ENCODE measurements at places on chromosomes 5 and 9.

- DNase-seq: no peak
Observed at GRCh38 chr5:76641514-76642120, 18.4 kb upstream of the F2RL2 start.

DNA sequence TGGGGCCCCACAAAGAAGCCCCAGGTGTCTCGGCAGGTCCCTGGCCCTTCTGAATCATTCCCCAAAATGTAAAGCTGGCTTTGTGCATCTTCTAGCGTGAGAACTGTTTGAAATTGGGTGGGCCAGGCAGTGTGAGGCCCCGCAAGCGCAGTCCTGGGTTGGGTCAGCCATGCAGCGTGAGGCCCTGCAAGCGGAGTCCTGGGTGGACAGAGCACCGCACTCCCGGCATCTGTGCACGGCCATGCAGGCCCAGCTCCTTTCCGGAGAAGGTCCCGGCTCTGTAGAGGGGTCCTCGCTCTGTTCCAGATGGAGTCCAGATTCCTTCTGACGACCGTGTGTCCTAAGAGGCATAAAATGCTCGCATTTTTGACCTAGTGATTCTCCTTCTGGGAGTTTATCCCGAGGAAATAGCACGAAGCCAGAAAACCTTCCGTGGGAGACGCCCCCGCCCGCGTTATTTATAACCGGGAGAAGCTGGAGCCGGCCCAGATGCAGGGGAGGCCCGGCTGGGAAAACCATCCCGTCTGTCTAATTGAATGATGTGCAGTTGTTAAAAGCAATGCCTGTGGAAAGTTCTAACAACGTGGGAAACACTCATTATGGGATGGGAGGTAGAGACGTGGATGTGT lies 19.4 kb upstream of the NOTCH1 start:
- DNase-seq: no peak

DNA sequence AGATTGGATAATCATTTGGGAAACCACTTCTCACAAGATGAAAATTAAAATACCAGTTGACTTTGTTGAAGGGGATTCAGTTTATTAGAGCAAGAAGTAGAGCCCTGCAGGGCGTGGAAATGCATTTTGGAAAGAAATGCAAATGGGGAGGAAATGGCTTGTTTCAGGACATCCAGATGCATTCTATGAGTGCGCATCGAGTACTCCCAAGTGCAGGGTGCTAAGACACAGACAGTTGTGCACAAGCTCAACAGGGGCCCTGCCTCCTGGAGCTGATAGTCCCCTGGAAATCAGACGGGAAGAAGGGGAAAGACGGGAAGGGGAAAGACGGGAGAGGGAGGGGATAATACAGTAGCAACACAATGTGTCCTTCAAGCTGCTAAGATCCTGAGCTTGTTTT lies 64.0 kb downstream of the NSUN2 start:
- no peak for DNase-seq

GRCh38 chr5:124480022-124480421 lies 266.4 kb downstream of the ZNF608 start:
- no peak for DNase-seq

DNA sequence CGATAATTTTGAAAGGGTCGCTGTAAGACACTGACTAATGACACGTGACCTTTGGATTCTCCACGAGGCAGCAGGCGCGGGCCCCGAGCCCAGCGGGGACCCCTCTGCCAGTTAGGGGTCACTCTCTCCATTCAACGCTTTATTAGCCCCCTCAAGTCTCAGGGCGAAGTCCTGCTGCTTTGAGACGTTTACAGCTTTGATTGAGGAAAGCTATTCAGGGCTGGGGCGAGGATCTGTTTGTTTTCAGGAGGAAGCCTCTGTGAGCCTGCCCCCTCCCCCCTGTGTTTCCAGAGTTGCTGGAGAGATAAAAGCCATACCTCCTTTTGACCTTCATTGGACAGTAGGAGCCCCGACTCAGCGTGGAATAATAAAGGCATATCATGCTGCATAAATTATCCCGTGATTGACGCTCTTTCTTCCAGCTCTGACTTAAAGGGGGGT lies 31.4 kb upstream of the MSX2 start:
- DNase-seq: no peak

DNA sequence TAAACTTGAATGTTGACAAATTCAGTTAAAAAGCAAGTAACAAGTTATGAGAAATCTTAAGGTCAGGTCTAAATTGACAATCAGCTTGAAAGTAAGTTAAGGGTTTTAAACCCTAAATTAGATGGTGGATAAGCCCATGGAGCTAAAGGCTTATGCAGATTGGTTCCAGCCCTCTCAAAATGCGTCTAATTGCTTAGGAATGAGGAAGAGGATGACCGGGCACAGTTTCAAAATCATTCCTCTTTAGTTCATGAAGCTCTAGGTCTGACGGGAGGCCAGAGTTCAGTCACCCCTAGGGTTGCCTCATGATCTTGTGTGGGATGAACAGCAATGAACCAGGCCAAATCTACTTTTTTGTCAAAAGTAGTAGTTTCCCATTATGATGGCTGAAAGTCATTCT lies 75.4 kb downstream of the SLC38A9 start:
- DNase-seq: no peak

GRCh38 chr5:10289353-10289752 lies 18.3 kb downstream of the CMBL start:
- no peak for DNase-seq

GRCh38 chr9:75108571-75108970 lies 20.3 kb downstream of the OSTF1 start:
- peak; percentile 63 for DNase-seq

GRCh38 chr5:139745132-139745799 lies 50.3 kb upstream of the PSD2 start:
- peak; percentile 55 for DNase-seq

- DNase-seq: no peak
Observed at GRCh38 chr5:176441921-176442323, 6.3 kb upstream of the FAF2 start.

- no peak for DNase-seq
Observed at GRCh38 chr9:121956808-121957207, 136.3 kb downstream of the TTLL11 start.

DNA sequence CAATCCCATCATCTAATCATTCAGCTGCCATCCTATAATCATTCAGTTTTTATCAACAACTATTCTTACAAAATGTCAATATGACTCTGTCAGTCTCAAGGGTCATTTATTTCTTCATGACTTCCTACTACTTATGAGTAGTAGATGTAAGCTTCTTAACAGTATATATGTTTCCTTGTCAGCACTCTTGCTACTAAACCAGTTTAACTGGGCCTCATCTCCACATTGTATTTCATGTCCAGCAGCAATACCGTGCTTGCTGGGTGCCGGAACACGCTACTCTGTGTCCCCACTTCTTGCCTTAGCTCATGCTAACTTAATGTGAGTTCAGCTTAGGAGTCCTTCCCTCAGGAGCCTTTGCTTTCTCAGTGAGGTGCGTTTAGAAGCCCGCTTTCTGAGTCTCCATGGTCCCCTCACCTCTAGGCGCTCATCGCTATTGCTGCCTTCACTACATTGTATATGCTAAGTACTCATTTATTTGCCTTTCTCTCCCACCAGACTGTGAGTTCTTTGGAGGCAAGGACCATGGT lies 32.9 kb downstream of the ELL2 start:
- DNase-seq: no peak

- DNase-seq: no peak
Observed at GRCh38 chr9:108478431-108479332, 377.1 kb downstream of the ACTL7B start.

DNA sequence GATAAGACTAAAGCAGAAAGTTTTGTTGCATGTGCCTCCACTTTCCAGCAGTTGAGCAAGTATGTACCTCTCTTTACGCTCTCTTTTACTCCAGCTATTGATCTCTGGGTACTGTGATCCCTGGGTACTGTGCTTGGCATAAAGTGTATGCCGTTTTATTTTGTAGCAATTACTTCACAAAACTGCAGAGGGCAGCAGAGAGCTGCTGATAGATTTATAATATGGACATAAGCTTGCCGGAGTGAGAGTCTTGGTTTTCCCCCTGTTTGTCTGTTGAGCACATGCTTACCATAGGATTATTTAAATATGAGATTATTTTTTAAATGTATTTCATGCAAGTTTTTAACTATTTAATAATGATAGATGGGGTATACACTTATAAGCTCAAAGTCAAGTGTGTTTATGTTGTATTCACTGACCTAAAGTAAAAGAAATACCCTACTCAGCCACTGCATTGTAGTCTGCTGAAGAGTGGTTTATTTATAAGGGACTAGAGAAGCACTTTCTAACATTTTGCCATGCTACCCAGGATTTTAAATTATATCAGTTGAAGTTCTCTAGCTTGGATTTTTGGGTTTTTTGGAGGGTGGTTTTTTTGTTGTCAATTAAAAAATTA lies 13.0 kb downstream of the TTC1 start:
- DNase-seq: no peak

GRCh38 chr5:54309691-54310432 lies 511 bp downstream of the ARL15 start:
- DNase-seq: no peak

DNA sequence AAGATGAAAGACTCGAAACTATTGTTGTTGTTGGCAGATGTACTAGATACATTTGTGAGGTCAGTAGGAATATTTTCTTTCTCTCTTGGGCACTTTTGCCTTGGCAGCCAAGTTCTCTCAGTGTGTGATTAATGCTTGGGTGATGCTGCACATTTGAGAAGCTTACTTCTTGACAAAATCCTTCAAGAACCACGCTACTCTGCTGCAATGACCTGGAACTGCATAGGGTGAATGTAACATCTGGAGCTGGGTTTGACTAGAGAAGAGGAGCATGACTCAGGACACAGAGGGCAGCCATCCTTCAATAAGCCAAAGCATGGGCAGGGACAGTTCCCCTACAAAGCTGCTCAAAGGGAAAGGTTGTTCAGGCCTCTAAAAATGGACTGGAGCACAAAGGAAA lies 75.5 kb upstream of the PUM3 start:
- no peak for DNase-seq

DNA sequence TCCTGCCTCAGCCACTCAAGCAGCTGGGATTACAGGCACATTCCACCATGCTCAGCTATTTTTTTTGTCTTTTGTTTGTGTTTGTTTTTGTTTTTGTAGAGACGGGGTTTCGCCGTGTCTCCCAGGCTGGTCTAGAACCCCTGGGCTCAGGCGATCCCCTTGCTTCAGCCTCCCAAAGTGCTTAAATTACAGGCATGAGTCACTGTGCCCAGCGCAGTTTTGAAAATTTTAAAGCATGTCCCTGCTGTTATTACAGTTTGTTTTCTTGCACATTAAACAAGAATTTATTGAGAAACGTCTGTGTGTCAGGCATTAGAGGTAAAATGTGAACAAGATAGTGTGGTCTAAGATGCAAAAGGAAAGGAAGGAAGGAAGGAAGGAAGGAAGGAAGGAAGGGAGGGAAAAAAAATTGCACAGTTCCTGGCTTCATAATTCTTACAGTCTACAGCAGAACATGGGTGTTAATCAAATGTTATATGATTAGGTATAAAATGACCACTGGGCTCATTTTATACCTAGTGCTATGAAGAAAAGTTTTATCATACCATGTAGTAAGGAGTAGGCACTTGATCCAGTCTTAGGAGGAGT lies 205.4 kb downstream of the SNX18 start:
- DNase-seq: no peak

DNA sequence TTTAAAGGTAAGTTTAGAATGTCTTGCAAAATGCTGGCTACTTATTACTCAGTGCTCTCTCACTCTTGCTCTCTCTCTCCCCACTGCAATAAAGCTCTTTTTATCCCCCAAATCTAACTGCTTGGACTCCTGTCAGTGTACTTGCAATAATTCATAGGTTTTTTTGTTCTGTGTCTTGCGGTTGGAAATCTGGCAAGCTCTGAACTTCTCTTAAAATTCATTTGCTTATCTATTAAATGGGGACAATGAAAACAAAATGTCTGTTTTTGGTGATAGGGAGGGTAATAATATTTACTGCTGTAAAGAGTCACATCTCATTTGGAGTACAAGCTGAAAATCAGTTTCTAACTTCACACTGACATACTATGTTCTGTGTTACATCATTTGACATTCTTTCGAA lies 18.7 kb upstream of the OR13D1 start:
- DNase-seq: no peak

DNA sequence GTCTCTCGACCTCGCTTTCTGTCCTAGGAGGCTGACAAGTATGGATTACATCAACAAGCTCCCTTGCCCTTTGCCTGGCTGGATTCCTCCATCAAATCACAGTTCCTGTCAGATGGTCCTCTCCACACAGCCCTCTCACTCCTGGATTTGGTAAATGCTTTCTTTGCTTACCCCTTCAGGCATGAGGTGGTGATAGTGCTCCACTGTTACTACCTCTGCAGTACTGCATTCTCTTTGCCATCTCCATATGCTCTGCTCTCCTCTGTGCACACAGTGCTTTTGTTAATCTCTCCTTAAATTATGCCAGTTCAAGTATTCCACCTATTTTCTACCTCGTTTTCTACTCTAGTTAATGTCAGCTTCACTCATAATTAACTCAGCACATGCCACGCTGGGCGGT lies 279.2 kb downstream of the DMAC1 start:
- no peak for DNase-seq

- no peak for DNase-seq
Observed at GRCh38 chr5:147616421-147616820, 106.6 kb upstream of the DPYSL3 start.

GRCh38 chr5:160311491-160312133 lies 752 bp downstream of the CCNJL start:
- DNase-seq: no peak

DNA sequence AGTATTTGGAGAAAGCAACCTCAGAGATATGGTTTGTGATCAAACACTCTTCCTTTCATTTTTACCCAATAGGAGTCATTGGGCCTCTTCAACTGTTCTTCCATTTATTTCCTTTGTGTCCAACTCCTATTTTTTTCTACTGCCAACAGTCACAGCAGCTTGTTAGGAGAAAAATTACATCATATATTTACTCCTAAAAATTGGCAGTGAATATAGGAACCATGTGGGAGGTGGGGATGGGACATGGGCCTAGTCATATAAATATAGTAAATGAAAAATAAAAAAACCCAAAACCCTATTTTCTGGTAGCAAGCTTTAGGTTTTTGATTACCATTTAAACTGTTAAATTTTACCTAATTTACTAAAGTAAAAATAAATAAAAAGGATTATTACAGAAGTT lies 134.9 kb upstream of the MPDZ start:
- DNase-seq: no peak

- no peak for DNase-seq
Observed at GRCh38 chr5:14594378-14595074, 12.9 kb downstream of the OTULINL start.

DNA sequence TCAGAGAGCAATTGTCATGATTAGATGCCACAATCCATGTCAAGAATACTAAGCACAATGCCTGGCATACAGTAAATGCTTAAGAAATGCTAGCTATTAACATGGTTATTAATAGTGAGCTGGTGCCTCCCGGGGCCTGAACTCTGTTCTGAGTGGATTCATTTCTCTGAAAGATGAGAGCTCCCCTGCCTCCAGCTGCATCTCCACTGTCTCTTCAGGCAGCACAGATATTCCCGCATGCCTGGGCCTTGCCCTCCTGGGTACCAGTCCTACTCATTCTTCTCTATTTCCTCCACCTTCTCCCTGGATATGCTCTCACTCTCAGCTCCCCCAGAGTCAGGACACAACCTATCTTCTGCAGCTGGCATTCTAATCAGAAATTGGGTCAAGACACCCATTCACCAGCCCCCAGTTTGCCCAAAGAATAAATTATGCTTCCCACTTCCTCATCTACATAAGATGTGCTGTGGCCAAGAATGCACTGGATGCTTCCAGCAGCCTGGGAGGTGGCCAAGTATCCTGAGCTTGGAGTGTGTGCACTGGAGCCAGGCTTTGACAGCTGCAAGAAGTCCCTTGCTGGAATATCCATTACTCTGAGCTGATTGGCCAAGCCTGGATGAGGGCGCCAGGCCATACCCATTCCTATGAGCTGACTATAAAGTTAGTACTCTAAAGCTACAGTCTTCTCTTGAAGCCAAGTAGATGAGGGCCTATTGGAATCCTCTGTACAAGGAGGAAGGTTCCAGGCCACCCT lies 669.0 kb downstream of the ACTL7B start:
- no peak for DNase-seq

Data from non-pigmented ciliary epithelial cell (primary cell).